ENCODE measurements at places on chromosomes 5 and 9. TPM values are rescaled to one million over a fixed set of nuclear protein-coding genes. Genes with fewer than 3 reads are reported as not detected.

DNA sequence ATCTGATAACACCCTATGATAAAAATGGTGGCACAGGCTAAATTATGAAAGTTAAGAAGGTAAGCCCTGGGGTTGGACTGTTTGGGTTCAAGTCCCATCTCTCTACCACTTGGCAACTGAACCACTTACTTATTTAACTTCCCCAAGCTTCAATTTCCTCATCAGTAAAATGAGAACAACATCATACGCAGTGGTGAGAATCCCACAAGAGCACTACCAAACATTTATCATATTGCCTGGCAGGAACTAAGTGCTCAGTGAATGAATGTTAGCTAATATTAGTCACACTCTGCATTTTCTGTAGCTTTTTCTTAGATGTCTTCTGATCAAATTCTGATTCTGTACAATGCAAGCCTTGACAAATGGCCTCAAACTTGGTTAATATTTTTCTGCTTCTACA is 306.7 kb downstream of the EBF1 start:
- no peaks in the 10 kb centered on the region for H3K27me3 ChIP-seq
- no peaks in the 10 kb centered on the region for H3K36me3 ChIP-seq
- no peak overlapping the region for H3K4me3 ChIP-seq
- DNase-seq, result no peak
- no peaks in the 10 kb centered on the region for H3K4me1 ChIP-seq

DNA sequence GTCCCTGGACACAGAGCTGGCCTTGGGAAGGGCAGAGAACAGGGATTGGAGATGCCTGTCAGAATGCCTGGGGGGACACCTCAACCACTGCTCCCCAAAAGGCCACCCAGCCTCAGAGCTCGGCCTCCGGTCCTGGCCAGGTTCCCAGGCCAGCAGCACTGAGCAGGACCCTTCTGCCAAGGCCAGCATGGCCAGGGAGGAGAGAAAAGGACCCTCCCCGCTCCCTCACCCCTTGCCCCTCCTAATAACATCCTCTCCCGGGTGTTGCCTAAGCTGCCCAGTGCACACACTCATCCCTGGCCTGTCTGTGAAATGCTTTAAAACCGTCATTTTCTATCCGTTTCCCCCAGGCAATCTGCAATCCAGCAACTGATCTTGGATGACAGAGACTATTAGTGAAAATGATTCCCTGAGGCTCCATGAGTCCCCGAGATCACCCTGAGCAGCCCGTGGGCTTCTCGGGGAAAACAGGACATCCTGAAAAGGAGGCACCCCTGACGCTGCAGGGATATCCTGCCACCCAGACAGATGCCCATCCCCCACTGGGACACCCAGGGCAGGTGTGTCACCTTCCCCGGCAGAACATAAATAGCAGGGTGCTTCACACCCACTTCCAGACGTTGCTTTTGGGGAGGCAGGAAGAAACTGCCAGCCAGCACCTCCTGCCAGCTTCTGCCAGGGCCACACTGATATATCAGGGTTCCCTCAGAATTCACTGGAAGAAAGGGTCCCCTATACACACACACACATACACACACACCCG is 75.3 kb downstream of the ADAMTS2 start:
- H3K4me1 ChIP-seq, result no peaks in the 10 kb centered on the region
- H3K27me3 ChIP-seq, result no peaks in the 10 kb centered on the region
- no peak for DNase-seq
- no peaks in the 10 kb centered on the region for H3K36me3 ChIP-seq

DNA sequence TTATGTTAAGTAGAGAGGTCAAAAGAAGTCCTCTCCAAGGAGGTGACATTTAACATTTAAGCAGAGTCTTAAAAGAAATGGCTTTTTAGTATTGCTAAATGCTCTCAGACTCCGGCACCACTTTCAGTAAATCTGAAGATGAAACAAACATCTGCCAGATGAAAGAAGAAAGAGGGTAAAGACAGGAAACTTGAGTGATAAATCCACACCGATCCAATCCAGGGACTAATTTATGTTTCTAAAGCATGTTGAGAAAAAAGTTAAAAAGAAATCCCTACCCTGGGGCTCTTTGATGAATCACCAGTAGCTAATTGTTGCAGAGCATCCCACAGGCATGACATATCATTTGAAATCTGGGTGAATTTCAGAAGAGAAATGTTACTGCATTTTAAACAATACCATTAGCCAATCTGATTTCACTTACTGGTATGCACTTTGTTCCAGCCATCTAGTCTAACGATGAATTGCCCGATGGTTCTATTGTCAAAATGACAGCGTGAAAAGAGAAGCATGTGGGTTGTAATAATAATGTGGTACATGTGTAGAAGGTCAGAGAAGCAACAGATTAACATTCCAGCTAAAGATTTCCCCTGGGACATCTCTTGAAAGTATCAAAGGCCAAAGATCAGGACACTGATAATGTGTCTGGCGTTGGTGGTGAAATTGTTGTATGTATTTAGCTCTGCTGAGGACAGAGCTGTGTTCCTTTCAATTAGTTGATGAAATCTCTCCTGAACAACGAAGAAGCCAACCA is 485.7 kb downstream of the CSNK1G3 start:
- H3K27me3 ChIP-seq, result no peaks in the 10 kb centered on the region
- no peak overlapping the region for H3K4me3 ChIP-seq
- H3K4me1 ChIP-seq, result no peaks in the 10 kb centered on the region
- DNase-seq, result no peak
- no peaks in the 10 kb centered on the region for H3K36me3 ChIP-seq

DNA sequence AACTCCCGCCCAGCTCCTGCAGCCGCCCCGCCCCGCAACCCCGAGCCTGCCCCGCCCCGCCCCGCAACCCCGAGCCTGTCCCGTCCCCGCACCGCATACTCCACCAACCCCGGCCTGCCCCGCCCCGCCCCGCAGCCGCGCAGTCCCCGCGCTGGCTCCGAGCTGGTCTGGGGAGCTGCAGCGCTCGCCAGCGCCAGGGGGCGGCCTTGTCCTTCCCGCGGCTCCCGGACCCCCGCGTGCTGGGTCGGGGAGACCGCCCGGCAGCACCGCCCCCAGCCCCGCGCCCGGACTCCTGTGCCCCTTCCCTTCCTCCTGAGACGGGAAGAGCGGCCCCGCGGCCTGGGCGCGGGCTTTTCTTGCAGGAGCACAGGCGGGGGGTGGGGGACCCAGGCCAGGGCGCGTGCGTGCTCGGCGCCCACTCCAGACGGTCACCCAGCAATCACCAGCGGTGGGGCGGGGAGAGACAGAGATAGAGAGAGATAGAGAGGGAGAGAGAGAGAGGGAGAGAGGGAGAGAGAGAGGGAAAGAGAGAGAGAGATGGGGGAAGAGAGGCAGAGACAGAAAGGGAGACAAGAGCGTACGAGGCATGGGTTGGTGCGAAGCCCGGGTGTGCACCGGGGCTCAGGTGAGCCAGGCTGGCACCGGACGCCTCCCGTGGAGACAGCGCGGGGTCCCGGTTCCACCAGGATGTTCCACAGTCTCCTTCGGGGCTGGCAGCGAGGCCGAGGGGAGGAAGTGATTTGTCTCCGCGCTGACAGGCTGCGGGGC is 14.7 kb upstream of the TMEM250 start:
- H3K27ac ChIP-seq, result no peak overlapping the region
- H3K36me3 ChIP-seq, result no peaks in the 10 kb centered on the region
- H3K27me3 ChIP-seq, result peaks cover 42% of the 10 kb centered on the region
- H3K4me3 ChIP-seq, result peak overlapping the region; percentile 22
- peak; percentile 60 for DNase-seq

Gene MYOZ3
- not detected for total RNA-seq

DNA sequence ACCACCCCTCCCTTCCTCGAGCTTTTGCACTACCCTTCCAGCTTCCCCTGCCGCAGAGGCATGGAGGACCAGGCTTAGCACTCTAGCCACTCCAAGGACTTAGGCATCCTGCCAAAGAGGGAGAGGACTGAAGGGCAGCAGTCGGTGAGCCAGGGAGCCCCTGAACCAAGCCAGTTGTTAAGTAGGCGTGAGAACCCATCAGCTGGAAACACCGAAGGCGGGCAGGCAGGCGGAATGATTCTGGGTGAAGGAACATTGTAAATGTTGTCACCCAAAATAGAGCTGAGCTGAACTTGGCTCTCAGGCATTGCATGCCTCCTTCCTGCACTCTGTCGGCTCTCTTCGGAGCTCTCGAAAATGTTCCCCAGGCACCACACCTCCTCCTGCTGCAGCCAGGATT is 42.8 kb downstream of the NRG2 start:
- H3K27ac ChIP-seq, result no peak overlapping the region
- no peak overlapping the region for H3K4me3 ChIP-seq
- H3K4me1 ChIP-seq, result no peaks in the 10 kb centered on the region
- no peak for DNase-seq

GRCh38 chr5:135072387-135073281 is 38.6 kb upstream of the PITX1 start:
- DNase-seq, result no peak
- H3K27me3 ChIP-seq, result no peaks in the 10 kb centered on the region
- H3K36me3 ChIP-seq, result no peaks in the 10 kb centered on the region
- H3K27ac ChIP-seq, result no peak overlapping the region
- H3K4me1 ChIP-seq, result no peaks in the 10 kb centered on the region

Gene PCA3
- not detected for total RNA-seq
